ENCODE measurements at places on chromosomes 4 and X. TPM values are rescaled to one million over a fixed set of nuclear protein-coding genes. Genes with fewer than 3 reads are reported as not detected.

DNA sequence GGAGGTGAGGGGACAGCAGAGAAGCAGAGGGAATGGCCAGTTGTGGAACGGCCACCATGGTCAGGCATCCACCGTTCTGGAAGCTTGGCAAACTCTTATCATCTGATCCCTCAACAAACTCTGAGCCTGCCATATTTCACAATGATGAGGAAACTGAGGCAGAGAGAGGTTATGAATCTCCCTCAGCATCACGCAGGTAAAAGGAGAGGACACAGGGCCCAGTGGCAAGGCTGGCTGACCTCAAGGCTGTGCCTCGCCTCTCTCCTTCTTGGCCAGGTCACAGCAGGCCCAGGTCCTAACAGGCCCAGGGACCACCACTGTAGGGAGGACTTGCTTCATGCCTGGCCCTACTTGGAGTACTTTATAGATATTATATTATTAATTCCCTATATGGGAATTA, 242.8 kb downstream of the EVC2 start:
- no peak for DNase-seq

Gene SAGE1
- not detected for total RNA-seq

DNA sequence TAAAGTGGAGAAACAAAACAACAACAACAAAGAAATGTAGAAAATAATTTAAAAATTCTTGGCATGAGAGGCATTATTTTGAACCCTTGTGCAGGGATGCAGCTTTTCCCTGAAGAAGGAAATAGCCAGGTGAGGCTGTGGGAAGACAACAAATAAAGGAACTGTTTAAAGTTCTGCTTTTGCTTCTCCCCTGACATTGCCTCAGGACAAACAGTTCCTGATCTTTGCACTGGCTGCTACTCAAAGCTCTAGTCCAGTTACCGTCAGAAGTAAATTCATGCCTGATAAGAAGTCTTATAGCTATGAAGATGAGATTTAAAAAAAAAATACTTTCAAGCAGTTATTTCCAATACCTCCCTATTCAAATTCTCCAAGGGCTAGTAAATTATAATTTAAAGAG, 233.8 kb downstream of the IL15 start:
- no peak for DNase-seq

Gene MND1
- total RNA-seq: 0.62 TPM

DNA sequence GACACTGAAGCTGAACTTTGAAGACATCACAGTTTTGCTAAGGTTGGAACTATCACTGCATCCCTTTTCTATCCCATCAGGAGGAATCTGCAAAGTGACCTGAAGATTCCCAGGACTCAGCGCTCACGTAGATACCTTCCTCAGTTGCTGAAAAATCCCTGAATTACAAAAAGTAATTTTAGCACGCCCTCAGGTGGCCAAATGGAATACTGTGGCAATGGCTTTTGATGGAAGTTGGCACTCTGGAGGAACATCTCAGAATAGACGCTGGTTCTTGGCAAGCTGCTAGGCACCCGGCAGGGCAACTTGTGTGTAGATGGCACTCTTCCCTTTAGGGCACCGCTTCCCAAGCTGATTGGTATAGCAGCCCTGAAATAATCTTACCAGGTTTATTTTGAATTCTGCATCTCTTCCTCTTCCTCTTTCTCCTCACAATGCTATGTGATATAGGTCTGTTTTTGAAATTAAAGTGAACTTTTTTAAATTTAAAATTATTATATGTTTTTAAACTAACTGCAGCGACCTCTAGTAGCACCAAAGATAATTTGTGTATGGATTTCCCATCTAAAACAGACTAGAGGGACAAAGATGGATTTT, 16.3 kb upstream of the ESX1 start:
- DNase-seq: no peak

DNA sequence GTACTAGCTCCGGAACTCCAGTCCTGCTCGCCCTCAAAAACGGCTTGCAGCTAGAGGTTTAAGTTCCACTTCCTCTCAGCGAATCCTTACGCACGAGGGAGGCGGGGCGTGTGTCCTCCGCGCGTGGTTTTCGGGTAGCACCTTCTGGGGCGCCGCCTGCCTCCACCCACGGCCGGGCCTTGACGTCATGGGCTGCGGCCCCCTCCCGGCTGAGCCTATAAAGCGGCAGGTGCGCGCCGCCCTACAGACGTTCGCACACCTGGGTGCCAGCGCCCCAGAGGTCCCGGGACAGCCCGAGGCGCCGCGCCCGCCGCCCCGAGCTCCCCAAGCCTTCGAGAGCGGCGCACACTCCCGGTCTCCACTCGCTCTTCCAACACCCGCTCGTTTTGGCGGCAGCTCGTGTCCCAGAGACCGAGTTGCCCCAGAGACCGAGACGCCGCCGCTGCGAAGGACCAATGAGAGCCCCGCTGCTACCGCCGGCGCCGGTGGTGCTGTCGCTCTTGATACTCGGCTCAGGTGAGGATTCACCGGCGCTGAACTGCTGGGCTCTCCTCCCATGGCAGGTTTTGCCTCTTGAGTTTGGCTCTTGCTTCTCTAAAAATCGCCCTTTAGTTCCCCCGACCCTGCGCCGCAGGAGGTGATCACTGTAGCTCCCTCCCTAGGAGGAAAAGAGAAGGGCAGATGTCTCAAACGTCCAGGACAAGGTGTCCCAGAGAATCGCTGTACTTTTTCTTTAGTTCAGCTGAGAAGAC, at the start of gene AREG:
TSS of gene AREG (plus strand) at position 246 of the 752 bp plus-strand sequence. CDS start at position 456, 210 bp downstream.
- DNase-seq: peak; percentile 89

GRCh38 chr4:10033191-10033881, 12.0 kb upstream of the SLC2A9 start:
- peak; percentile 73 for DNase-seq

Gene C4orf36
- total RNA-seq: not detected

Gene POLA1
- 10.8 TPM for total RNA-seq

Gene FATE1
- not detected for total RNA-seq

Gene SHOX
- not detected for total RNA-seq

Gene GDI1
- 98.5 TPM for total RNA-seq

Gene PNMA6A
- total RNA-seq: 2.1 TPM

- DNase-seq: no peak
Measured at GRCh38 chrX:133852401-133852800, 133.0 kb downstream of the GPC3 start.

Gene C4orf51
- total RNA-seq: not detected

Gene PLCXD1
- 13.7 TPM for total RNA-seq

GRCh38 chr4:113442826-113443225, 318.7 kb downstream of the CAMK2D start:
- no peak for DNase-seq

GRCh38 chr4:2253160-2254084, 8.5 kb downstream of the MXD4 start:
- DNase-seq: peak; percentile 21

GRCh38 chr4:70706044-70706461, 15.7 kb upstream of the RUFY3 start:
- no peak for DNase-seq

GRCh38 chr4:39931441-39931901, 46.2 kb downstream of the PDS5A start:
- DNase-seq: no peak

- DNase-seq: no peak
Measured at GRCh38 chr4:62917649-62918048, 1491.6 kb downstream of the TECRL start.

Gene ELF4
- 6.4 TPM for total RNA-seq

GRCh38 chr4:95388911-95389310, 159.9 kb downstream of the UNC5C start:
- DNase-seq: no peak

DNA sequence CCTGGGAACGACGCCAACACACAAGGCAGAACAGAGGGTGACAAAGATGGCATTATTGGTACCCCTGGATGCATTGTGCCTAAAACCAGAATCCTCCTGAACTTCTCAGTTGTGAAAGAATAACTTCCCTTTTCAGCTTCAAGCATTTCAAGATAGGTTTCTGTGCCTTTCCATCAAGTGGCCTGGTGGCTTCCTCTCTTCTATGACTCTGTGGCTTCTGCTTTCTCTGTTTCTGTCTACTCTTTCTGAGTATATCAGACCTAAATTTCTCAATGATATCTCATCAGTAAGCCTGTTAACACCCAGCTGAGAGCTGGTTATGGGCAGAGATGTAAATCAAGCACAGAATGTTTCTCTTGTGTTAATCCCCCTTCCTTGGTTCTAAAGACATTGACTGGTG, 21.4 kb upstream of the FAM9B start:
- no peak for DNase-seq

Gene ARMCX2
- total RNA-seq: 37.5 TPM

- no peak for DNase-seq
Measured at GRCh38 chrX:31893525-31893924, 821.7 kb upstream of the FTHL17 start.

- no peak for DNase-seq
Measured at GRCh38 chrX:97524997-97525396, 641.3 kb downstream of the RPA4 start.

Gene HTR2C
- not detected for total RNA-seq

Gene HDAC6
- 43.1 TPM for total RNA-seq

Gene DACH2
- total RNA-seq: not detected

DNA sequence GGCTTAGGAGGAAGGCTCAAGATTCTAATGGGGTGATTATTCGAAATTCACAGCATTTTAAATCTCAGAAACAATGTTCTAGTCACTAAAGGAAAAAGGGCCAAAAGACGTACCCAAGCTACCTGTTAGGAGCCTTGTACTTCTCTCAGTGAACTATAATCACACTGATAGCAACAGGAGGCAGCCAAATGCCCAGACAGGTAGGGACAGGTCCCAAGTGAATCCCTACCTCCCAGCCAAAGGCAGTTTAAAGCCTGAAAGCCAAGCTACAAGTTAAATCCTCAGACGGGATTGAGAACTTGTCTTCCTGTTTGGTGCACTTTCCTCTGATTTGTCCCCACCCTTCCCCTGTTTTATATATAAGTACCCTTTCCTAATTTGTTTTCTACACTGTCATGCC, 24.3 kb upstream of the HHIP start:
- DNase-seq: no peak

Gene COL4A6
- 14.7 TPM for total RNA-seq

Gene NPY1R
- total RNA-seq: 2.9 TPM

- DNase-seq: no peak
Measured at GRCh38 chr4:79948739-79949138, 124.3 kb downstream of the ANTXR2 start.

Gene VSIG4
- total RNA-seq: 76.3 TPM

- DNase-seq: no peak
Measured at GRCh38 chr4:37769391-37769989, 57.0 kb upstream of the PGM2 start.

GRCh38 chrX:12702509-12703091, 88.6 kb upstream of the PRPS2 start:
- DNase-seq: no peak

GRCh38 chr4:29243851-29244250, 1476.3 kb upstream of the PCDH7 start:
- no peak for DNase-seq

DNA sequence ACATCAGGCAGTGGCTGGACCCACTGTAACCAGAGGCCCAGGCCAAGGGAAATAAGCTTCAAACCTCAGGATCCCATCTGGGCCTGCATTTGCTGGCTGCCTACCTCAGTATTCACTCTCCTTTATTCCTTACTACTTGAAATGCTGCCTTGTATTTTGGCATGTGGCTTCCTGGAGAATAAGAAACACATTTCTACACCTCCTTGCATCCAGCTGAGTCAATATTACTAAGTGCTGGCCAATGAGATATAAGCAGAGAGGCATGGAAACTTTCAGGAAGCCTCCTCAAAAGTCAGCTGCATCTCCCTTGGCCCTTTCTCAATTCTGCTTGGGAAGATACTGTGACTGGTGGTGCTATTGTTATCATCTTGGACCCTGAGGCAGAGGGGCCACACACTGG, 59.8 kb upstream of the RELL1 start:
- no peak for DNase-seq

GRCh38 chr4:54498661-54499111, 159.1 kb upstream of the KIT start:
- no peak for DNase-seq

- no peak for DNase-seq
Measured at GRCh38 chr4:26030260-26030667, 116.2 kb downstream of the SMIM20 start.

Gene KCND1
- 0.99 TPM for total RNA-seq

Gene FGFBP2
- 4.4 TPM for total RNA-seq

Gene ASB12
- 0.63 TPM for total RNA-seq

Gene TLR3
- 8.6 TPM for total RNA-seq

- no peak for DNase-seq
Measured at GRCh38 chr4:176358083-176358469, 38.3 kb downstream of the SPCS3 start.

GRCh38 chr4:100842856-100843255, 325.0 kb upstream of the EMCN start:
- DNase-seq: no peak

DNA sequence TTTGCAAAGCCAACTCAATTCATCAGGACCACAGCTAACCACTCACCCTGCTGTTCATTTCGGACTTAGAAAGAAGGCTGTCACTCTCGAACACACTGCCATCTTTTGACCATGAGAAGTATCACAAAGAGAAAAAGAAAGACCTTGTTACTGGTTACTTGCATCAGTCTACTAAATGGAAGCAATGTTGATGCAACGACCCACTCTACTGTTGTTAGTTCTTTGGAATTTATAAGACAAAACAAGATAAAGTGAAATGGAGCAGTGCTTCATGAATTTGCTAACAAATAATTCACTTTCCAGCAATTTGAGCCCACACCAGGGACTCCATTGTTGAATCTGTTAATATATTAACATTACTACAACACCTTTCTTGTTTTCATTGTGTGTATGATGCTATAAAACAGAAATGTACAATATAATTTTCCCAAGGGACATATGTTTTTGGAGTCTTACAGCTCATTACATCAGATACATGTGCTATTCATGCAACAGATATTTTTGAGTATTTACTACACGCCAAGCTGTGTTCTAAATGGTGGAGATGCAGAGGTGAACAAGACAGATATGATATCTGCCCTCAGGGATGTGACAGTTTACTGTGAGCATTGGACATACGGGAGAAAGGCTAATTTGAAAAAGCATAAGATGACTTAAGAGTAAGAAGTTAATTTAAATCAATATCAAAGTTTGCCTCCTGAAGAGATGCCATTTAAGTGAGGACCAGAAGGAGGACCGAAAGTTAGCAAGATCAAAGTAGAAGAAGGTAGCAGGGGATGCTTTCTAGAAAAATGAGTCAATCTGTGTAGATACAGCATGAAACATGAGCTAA, 87.2 kb downstream of the AREG start:
- no peak for DNase-seq

Gene NSDHL
- total RNA-seq: 21.4 TPM

GRCh38 chrX:13420545-13421183, 100.8 kb upstream of the ATXN3L start:
- no peak for DNase-seq

GRCh38 chr4:88115587-88115986, 42.9 kb downstream of the ABCG2 start:
- no peak for DNase-seq

Gene FGFR3
- 5.4 TPM for total RNA-seq

DNA sequence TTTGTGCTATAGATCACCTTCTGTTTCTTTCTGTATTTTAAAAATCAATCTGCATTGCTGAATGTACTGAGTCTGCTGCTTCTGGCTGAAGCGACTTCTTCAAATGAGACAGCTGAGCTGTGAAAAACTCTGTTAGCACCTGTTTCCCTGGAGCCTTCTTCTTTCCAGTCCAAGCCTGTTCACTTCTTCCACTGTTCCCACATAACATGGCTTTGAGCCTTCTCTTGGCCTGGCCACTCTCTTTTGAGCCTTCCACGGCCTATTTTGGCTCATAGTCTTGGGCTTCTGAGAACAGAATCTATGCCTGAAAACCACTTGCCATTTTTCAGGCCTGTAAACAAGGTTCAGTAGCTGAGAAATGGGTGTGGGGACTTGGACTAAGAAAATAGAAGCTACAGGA, 132.9 kb upstream of the IGFBP7 start:
- DNase-seq: no peak
